Muscle of back (tissue), 13 donors: ENCODE measurements at places on chromosomes 7 and 10.

GRCh38 chr10:122051609-122052385 is 62.8 kb downstream of the TACC2 start:
- peak; percentile 44 for DNase-seq

- DNase-seq: no peak
Observed at GRCh38 chr7:40808378-40808942, 673.7 kb downstream of the SUGCT start.

DNA sequence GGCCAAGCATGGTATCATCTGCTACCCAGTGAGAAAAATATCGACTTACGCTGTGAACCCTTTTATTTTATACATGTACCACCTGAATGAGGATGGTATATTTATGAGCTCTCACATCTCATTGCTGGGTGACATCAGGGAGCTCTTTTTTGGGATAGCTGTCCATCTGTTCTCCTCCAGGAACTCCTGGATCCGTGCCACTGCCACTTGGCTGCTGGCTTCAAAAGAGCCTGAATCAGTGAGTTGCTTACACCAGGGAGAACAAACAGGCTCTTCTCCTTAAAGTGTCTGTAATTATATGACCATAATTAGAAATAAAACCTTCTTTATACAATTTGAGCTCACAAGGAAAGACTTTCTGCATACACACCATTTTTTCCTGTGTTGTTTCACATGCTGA is 106.2 kb downstream of the KAT6B start:
- peak; percentile 43 for DNase-seq

DNA sequence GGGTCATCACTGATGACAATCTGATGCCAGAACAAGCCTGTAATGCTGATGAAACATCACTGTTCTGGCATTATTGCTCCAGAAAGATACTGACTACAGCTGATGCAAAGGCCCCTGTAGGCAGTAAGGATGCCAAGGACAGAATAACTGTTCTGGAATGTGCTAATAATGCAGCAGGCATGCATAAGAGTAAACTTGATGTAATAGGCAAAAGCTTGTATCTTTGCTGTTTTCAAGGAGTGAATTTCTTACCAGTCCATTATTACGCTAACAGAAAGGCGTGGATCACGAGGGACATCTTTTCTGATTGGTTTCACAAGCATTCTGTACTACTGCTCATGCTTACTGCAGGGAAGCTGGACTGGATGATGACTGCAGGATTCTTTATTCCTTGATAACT is 18.7 kb downstream of the LCOR start:
- DNase-seq: peak; percentile 38

- no peak for DNase-seq
Observed at GRCh38 chr7:151704299-151704959, 172.5 kb downstream of the PRKAG2 start.

- DNase-seq: no peak
Observed at GRCh38 chr10:100873146-100873826, 39.5 kb upstream of the SLF2 start.

DNA sequence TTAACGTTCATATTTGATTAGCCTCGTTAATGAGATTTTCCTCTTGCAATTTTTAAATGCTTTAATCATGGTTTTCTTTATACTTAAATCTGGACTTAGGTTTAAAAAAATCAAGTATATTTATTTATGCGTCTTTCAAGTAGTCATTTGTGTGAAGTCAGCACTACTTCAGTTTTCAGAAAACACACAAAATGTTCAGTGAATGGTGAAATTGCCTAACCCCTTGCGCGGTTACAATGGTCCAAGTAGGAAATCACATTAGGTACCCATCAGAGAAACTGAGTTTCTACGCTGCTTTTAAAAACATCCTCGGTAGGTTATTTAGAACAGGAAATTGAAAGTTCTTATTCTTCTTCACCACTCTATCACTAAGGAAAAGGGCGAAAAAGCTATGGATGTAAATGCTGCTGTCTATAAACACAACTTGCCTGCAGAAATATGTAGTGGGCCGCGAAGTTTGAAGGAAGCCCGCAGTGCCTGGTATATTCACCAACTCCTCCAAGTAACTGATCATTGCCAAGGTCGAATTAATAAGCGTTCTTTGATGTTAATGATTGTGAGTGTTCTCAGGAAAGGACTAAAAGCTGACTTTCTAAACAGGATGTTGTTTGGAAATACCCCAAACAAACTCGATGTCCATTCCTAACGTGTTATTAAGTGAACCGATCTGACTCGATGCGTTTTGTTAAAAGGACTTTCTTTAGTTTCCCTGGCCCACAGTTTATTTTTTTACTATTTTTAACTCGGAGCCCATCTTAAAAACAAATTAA is 1.0 kb downstream of the SYPL1 start:
- peak; percentile 39 for DNase-seq

DNA sequence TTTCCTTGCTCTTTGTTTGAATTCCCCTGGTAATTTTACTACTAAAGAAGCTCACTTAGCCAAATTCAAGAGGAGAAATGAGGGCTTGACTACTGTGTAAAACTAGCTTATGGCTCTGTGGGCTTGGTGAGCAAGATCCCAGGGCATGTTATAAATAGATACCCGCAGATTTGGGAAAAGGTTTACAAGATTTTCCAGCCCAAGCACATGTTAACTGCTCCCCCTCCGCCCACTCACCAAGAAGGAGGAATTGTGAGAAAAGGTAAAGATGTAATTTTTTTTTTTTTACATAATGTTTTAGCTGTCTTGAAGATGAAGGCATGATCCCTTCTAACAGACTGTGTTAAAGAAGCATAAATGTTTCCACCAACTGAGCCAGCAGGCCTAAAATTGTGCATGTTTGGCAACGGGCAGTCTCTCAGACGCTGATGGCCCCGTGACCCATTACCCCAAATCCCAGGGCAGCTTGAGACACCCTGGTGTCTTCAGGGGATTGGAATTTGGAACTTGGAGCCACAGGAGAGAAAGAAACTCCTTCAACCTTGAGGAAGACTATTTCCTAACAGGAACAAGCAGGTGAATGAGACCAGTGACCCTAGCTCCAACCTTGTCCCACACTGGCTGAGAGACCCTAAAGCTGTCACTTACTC is 429.8 kb upstream of the CELF2 start:
- DNase-seq: no peak

DNA sequence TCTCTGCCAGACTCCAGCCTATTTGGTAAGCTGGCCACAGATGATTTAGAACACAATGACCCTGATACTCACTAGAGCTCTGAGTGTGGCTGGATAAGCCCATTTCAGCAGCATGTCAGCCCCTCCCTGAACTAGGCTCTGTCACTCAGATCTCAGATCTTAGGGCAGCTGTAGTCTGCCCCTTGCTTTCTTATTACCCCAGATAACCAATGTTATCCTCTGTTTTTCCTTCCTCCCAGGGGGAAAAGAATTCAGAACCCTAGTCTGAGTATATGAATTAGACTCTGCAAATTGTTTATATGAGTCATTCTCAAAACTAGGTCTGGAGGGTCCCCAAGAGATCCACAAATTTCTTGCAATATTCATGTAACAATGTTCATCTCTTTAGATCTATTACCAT is 286.2 kb downstream of the KCNMA1 start:
- DNase-seq: no peak

DNA sequence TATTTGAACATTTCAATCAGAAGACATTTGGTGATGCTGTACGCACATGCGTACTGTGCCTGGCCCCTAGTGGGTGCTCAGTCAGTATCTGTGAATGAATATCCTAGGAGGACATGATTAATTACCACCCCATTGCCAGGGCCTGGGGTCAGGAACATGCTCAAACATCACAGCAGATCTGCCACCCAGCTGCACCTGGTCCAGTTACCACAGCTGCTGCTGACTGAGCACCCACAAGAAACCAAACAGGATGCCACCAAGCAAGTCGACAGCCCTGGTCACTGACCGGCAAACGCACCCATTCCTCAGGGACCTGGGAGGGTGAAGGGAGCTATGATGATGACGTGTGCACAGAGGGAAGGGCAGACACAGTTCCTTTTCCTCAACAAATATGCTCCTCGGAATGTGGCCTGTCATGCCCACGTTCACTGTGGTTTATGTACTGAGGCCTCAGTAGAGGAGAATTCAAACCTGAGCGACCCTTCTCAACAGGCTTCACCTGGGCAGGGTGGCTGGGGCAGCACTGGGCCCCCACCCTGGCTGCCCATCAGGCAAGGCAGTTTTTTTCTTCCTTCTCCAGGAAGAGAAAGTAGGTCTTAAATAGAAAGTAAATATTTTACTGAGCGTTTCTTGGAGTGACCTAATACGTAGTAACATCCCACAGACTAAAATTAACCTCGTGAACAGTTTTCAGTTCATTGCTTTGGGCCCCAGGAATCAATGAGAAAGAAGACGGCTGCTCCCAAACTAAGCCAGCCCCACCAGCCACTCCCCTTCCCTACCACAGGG is 13.4 kb downstream of the CTBP2 start:
- no peak for DNase-seq

DNA sequence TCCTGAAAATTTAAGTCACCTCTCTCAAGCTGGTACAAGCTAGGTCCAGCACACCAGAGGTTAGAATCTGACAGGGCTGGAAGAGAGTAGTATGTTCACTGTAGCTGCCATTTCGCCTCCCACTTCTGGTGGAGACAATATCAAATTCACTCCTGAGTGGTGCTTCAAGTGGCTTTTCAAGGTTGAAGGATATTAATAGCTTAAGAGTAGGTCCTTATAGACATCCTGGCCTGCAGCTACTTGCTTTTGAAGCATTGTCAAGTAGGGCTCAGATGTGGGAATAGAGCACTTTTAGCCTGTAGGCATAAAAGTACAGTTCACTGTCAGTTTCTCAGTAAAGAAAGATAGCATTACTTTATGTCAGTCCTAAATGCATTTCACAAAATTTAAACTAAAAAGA is 270.5 kb upstream of the PLPP4 start:
- no peak for DNase-seq

- no peak for DNase-seq
Observed at GRCh38 chr7:15626041-15626440, 60.4 kb downstream of the MEOX2 start.

DNA sequence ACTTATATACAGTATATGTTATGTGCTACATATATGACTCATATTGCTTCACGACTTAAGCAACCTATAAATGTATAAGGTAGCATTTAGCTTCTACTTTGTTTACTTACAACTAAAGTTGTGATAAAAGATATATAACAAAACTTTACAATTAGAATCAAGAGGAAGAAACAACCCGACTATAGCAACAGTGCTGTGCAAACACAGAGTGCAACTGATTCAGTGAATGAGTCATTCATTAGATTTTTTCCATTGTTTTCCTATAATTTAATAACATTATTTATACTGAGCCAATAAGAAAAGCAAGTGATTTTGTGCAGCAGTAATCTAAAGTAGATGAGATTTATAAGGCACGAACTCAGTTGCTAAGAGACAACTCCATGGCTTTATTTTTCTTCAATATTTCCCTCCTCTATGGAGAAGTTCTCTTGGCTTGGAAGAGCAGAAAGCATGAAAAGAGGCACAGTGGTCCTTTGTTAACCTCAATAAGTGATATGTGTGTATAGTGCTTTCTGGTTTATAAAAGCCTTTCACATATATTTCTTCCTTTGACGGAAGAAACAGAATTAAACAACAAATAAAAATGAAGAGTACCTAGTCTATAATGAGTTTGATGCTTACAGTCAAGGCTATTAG is 19.8 kb downstream of the CEP41 start:
- no peak for DNase-seq

DNA sequence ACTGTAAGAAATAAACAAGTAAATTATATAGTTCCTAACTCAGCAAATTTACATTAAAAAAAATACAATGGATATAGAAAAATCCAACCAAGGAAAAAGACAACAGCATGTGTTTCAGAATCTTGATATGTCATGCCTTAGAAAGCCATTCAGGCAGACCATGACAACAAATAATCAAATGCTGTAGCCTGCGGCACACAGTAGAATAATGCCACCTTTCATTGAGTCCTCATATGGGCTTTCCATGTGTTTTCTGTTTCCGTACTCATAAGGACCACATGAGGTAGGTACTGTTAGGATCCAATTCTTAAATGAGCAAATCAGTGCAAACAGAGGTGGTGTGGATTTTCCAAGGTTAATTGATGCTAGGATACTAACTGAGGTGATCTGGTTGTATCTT is 138.6 kb downstream of the CUBN start:
- DNase-seq: no peak

DNA sequence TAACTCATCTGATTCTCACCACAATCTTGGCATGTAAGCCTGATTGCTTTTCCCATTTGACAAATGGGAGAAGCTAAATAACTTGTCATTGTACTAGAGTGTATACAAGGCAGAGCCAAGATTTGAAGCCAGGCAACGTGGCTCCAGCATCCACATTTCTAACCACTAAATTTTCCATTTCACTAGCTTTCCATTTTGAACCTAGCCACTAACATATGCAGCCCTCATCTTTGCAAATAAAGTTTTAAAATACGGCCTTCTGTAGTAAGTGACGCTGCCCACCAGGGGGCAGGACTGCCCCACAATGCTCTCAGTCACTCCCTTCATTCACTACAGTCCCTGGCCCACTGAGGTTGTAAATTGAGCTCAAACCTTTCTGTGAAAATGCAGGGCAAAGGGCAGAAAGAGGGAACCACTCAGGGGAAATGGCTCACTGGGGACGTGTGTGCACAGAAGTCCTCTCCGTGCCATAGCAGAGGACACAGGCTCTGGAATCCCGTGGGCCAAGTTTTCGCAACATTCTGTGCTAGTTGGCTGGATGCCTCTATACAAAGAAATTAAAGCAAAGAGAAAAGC is 315.7 kb downstream of the TNS3 start:
- DNase-seq: peak; percentile 90

- DNase-seq: no peak
Observed at GRCh38 chr10:103512591-103513379, 19.3 kb downstream of the NEURL1 start.

GRCh38 chr10:88693392-88694020 is 12.5 kb upstream of the LIPK start:
- no peak for DNase-seq

GRCh38 chr7:33379891-33380525 is 250.6 kb downstream of the BBS9 start:
- no peak for DNase-seq

GRCh38 chr7:128891942-128892269 is 18.6 kb downstream of the KCP start:
- no peak for DNase-seq

DNA sequence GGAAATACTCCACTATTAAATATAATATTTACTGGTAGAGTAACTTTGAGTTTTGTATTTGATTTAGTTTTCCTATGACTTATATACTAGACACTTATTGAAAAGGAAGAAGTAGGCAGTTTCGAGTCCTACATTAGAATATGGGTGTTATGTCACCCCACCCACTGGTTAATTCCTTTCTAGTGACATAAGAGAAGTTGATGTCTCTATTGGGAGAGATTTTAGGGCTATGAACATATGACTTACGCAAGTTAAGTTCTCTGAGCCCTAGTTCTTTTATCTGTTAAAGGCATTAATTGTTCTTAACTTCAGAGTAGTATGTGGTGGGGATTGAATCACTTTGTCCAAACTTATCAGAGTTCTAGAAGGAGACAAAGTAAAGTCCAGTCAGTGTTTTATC is 30.5 kb downstream of the CPED1 start:
- DNase-seq: peak; percentile 47

DNA sequence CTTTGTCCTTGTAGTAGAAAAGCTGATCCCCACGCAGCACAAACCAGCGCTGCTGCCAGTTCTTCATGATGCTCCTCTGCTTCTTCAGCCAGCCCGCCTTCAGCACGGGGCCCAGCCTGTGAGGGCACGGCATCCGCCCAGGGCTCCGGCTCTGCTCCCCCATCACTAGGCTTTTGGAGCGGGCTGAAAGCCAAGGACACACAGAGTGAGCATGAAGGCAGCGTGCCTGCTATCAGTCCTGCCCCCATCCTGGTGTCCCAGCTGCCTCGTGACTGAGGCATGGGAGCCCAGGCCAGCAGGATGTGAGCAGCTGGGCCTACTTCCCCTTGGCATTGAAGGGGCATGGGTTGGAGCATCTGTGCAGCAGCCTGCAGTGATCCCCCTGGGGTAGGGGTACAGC is 21.9 kb downstream of the ARHGAP22 start:
- no peak for DNase-seq
